ENCODE measurements at places on chromosomes 6 and 20.

DNA sequence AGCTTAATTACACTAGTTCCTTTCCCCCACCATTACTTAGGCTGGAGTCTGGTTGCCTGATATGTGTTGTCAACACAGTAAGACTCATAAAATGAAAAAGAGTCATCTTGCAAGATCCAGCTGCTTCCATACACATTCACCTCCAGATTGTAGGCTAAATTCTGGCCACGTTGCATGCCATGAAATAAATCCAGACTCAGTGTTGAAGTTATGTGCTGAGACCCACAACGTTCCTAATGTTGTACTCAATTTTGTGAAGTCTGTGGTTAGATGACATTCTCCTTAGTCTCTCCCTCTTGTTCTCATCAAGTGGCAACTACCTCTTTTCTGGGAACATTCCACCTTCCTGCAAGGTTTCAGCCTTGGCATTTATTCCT is 212.3 kb downstream of the LMBRD1 start:
- DNase-seq = peak; percentile 56

- no peak for DNase-seq
Observed at GRCh38 chr6:5521322-5521721, 260.0 kb downstream of the FARS2 start.

DNA sequence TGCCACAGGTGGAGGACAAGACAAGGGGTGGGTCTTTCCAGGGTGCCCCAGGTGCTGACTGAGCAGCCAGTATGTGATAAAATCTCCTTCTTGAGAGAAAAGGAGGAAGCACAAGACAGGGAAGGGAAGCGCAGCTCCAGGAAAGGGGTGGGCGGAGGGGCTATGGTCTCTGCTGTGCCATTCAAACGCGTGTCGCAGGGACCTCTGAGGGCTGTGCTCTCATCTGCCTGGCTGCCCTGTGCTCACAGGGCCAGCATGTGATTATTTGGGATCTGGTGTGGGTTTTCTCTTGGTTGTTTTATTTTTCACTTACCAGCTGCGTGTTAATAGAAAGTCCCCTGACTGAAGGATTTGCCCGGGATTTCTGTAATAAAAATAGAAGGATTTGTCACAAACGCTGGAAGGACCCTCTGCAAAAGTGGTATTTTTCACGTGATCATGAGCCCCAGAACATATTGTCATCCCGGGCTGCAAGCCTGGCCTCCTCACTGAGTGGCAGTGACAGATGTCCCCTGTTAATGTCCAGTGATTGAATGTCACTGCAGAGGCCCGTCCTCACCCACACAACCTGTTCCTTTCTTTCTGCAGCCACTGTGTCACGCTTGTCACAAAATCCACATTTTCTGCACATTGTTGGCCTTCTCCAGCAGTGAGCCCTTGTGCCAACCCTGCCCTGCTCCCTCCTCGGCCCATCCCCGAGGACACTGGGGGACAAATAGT is 35.0 kb upstream of the VSX1 start:
- no peak for DNase-seq

DNA sequence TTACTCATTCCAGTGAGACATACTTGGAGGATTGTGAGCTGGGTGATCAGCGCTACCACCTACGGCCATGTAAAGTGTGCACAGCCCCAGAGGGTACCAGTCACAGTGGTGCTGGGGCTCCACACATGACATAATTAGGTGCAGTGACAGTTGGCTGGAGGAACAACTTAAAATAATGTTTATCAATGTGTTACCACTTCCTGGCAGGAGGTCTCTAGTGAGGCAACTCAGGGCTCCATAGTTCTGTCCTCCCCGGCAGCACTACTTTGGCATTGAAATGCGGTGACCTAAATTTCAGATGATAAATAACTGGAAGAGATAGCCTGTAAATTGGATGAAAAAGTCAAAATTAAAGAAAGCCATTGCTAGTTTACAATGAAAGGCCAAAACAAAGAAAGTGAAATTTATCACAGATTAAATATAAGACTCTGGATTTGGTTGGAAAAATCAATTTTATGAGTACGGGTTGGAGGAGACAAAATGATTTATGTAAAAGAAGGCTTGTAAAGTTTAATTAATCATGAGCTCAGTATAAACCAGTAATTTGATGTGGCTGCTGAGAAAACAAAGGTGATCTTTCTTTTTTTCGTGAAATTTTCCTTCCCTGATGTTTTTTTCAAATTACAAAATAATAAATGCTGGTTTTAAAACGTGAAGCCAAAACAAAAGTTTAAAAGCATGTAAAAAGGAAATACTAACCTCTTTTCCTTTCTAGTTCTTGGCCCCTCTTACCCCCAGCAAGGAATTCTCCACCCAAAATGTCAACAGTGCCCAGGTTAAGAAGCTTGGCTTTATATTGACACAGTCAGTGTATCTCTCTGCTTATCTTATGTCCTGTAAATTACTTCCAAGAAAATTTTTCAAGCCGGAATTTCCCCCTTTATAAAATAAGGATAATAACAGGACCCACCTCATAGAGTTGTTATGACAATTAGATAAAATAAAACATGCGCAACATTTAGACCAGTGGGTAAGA is 126.7 kb upstream of the NOX3 start:
- DNase-seq = no peak

DNA sequence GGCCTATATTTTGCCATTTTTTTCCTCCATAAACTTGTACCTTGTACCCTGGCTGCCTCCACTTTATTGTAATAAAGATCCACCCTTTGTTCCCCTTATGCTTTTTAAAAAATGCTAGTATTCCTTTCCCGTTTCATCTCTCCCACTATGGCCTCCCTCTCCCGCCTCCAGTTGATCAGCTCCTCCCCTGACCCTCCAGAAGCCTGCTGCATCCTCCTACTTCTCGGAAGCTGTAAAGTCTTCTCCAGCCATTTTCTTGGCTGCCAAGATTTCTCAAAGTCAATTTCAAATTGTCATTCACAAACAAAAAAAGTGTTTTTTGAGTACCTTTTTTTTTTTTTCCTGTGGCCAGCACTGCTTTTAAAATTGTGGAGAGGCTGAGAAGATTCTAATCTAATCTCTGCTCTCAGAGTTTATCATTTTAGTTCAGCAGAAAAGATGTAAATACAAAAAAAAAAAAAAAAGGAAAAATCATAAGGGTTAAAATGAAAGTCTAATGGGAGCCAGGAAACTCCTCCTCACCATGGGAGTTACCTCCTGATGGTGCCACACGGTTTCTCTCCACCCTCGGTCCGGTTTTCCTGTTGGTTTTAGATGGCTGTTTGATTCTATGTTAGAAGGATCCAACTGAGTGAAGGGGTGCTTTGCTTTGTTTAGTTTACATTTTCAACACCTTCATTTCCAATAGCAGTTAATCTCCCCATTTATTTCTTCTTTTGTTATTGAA is 103.0 kb upstream of the KCNK16 start:
- no peak for DNase-seq

- no peak for DNase-seq
Observed at GRCh38 chr20:61634376-61635145, 382.5 kb downstream of the CDH4 start.

DNA sequence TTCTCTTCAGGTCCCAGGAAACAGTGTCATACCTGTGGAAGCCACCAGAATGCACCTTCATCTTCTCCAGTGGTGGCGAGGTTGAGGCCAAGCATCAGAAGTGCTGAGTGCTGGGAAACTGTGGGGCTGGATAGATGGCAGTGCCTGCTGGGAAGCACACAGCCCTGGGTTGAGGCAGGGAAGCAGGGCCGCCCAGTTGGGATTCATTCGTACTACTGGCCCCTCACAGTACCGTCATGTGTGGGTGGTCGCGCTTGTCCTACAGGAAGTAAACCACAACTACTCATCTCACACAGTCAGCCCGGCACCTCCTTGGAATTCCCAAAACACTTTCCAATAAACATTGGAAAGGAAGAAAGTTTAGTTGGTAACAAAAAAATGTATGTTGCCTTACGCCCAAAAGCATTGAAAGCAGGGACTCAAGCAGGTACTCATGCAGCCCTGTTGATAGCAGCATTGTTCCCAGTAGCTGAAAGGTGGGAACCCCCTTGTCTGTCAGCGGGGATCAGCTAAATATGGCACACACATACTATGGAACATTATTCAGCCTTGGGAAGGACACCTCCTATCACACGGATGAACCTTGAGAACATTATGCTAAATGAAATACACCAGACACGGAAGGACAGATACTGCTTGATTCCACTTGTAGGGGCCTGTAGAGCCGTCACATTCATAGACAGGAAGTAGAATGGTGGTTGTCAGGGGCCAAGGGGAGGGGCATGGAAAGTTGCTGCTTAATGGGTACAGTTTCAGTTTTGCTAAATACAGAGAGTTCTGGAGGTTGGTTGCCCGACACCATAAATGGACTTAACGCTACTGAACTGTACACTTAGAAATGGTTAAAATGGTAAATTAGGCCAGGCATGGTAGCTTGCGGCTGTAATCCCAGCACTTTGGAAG is 162.7 kb downstream of the MTHFD1L start:
- DNase-seq = no peak

DNA sequence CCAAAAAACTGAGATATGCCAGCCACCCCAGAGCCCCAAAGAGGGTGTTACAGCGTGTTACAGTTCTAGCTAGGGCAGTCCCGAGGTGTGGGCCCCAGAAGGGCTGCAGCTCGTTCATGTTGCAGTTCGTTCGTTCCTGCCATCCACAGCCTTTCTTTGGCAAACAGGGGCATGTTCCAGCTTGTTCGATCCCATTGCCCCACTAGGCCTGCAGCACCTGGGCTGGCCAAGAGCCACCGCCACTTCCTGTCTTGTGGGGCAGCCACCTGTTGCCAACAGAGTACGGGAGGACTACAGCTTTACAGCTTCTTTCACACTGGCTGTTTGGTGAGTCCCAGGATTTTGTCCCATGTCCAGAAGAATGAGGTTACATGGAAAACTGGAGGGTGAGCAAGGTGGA is 198.1 kb downstream of the MMUT start:
- no peak for DNase-seq

DNA sequence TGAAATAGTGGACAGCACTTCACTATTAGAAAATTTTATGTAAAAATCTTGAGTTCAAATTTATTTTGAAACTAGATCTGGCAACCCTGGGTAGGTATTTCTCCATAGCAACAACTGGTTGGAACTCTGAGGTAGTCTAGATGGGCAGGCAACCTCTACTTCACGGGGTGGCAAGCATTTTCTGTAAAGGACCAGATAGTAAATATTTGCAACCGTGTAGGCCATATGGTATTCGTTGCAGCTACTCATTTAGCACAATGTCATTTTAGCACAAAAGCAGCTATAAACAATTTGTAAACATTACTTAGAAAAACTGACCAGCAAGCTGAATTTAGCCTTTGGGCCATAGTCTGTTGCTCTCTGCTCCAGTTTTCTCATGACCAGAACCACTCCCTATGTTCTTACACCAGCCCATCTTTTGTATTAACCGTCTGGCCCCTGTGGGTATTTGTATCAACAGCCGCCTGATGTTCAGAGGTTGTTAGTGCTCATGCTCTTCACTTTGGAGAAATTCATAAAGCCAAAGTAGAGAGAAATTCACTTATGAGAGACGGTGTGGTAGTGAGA is 29.2 kb downstream of the LGSN start:
- DNase-seq = no peak

- DNase-seq = no peak
Observed at GRCh38 chr6:45514454-45515230, 136.9 kb upstream of the SUPT3H start.

DNA sequence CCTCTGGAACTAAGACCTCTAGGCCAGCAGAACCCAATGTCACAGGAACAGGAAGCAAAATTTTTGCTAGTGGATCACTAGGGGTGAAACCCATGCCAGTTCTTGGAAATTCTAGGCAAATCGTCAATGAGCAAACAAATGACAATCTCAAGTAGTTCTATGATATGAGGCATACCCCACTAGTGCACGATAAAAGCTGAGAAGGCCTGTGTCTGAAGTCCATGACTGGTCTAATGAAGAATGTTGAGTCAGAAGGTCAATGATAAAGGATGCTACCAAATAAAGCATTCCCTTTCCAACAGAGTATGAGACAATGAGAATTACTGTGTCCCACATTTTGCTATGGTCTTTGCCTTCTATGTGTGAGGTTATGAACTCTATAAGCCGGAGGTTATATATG is 149.4 kb upstream of the NOX3 start:
- DNase-seq = no peak

GRCh38 chr6:15922510-15923250 is 206.2 kb upstream of the MYLIP start:
- peak; percentile 22 for DNase-seq

GRCh38 chr6:31972709-31973350 is 892 bp upstream of the DXO start:
- peak; percentile 37 for DNase-seq

- DNase-seq = no peak
Observed at GRCh38 chr6:42704251-42704936, 18.0 kb downstream of the PRPH2 start.

DNA sequence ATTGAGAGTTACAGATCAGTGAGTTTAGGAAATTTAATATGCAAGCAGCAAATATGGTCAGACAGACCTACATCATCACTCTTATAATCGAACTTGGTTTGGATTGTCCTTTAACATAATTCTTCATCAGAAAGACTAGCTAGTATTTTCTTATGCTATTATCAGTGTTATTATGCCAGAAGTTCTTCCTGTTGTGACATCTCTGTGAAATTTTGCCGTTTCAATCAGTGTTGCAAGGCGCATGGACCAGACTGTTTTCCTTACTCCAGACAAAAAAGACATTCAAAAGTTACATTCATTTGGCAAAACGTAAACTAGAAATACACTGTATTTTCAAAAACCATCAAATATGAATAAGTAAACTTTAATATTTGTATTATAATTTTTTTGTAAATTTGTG is 5.7 kb upstream of the TENT5A start:
- no peak for DNase-seq

Data from astrocyte of the hippocampus (primary cell).